ENCODE measurements at places on chromosomes 3 and 15.

GRCh38 chr15:99249270-99249841 lies at the start of gene TTC23:
Gene TTC23 (minus strand): TSS chr15:99249581. CDS start chr15:99228712, 20,869 bp downstream.
- peak; percentile 46 for DNase-seq

DNA sequence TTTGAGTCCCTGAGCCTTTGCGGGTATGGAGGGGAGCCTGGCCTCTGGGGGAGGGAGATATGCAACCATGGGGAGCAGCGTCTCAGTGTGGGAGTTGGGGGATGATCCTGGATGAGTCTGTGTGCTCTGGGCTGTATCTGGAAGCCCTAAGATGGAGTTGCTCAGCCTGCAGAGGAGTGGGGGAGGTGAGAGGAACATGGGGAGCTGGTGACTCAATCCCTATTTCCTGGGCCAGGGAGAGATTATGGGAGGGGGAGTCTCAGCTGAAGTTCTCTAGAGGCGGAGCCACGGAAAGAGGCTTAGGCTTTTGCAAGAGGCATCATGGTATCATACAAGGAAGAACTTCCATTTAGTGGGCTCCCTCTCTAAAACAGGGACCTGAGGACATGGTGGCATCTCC lies 59.5 kb upstream of the TMEM115 start:
- DNase-seq: no peak

DNA sequence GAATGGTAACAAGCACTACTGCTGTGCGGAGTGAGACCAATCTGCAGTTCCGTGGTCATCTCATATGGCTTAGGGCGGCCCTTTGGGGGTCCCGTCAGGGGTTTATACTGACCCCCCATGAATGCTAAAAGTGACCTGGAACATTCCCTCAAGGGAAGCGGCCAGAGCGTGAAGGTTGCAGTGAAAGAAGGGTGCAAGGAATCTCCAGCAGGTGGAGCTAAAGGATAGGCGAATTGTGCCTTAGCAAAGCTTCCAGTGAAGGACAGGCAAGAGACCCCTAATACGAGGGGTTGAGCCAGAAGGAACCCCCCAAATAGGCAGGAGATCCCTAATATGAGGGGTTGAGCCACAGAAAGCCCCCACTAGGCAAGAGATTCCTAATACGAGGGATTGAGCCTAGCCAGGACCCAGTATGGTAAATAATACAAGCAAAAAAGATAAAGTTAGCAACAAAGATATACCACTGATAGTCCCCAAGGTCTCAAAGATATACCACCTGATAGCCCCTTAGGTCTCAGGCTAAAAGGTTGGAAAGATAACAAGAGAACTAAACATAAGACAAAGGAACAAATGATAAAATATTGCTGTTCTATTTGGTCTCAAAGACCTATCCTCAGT lies 32.8 kb downstream of the ZNF589 start:
- DNase-seq: peak; percentile 85

GRCh38 chr3:102979682-102980354 lies 545.0 kb downstream of the ZPLD1 start:
- no peak for DNase-seq

GRCh38 chr3:128327606-128328031 lies 139.1 kb downstream of the DNAJB8 start:
- DNase-seq: no peak

Measured in AML-193 (cell line).